Activated naive CD4-positive, alpha-beta T cell treated with anti-CD3 and anti-CD28 coated beads, Interleukin-2, amount 10 ng/mL, durations not matched to agents 7 days and 5 days (primary cell): ENCODE measurements at places on chromosomes 1 and 21.

DNA sequence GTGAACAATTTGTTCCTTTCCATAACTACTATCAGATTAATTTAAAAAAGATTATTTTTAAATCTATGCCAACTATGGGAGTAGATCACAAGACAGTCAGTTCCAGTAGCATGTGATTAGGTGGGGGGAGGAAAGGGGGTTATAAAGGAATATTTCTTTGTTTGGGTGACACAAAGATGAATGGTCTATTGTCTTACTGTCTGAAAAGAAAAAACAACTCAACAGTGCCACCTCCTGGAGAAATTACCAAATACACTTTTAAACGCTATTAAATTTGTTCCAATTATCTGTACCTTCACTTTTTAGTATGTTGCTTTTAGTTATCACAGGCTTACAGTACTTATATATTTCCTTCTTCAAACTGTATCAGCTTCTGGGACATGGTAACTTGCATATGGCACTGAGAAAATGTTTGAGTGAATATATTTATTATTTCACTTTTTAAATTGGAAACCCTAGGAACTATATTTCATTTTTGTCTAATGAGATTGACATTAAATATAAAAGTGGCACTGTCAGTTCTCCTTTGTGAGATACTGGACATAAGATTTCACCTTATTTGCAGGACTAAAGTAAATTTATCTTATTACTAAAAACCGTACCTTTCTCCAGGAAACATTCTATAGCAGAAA is 1.7 kb upstream of the SORT1 start:
- DNase-seq, result no peak
- H3K4me1 ChIP-seq, result peaks cover 15% of the 10 kb centered on the region
- no peak overlapping the region for H3K27ac ChIP-seq
- H3K4me3 ChIP-seq, result no peak overlapping the region

DNA sequence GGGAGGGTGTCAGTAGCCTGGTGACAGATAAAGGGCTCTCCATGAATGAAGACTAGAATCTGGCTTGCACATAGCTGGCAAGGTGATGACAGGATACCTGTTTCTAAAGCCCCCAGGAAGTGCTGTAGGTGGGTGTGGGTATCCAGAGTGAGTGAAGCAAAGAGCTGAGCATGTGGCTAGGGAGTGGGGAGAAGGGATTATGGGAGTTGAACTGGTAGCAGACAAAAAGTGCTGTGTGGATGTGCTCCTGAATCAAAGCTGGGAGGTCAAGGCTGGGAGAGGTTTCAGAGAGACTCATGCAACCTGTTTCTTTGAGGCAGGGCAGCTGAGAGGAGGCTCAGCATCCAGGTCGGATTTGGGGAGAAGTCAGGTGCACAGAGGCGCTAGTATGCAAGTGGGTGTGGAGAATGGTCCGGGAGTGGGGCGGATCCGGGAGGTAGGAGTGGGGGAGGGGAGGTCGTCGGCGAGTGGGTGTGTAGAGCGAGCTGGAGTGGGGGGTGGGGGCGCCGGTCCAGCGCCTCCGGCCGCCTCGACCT is 600 bp downstream of the ASTN1 start:
- no peak for DNase-seq
- H3K36me3 ChIP-seq, result no peaks in the 10 kb centered on the region
- peaks cover 18% of the 10 kb centered on the region for H3K27me3 ChIP-seq
- no peak overlapping the region for H3K27ac ChIP-seq

- no peak for DNase-seq
- no peaks in the 10 kb centered on the region for H3K27me3 ChIP-seq
- no peak overlapping the region for H3K27ac ChIP-seq
- H3K36me3 ChIP-seq, result no peaks in the 10 kb centered on the region
These were observed 65.2 kb upstream of the TNR start for GRCh38 chr1:175808573-175808972.

GRCh38 chr1:159429074-159429861 is 2.7 kb upstream of the OR10J4 start:
- H3K27ac ChIP-seq, result no peak overlapping the region
- no peak for DNase-seq
- H3K36me3 ChIP-seq, result no peaks in the 10 kb centered on the region
- no peaks in the 10 kb centered on the region for H3K4me1 ChIP-seq
- H3K27me3 ChIP-seq, result no peaks in the 10 kb centered on the region

GRCh38 chr1:234934611-234935033 is 194.0 kb downstream of the TOMM20 start:
- no peak overlapping the region for H3K27ac ChIP-seq
- H3K4me1 ChIP-seq, result peaks cover 18% of the 10 kb centered on the region
- H3K36me3 ChIP-seq, result no peaks in the 10 kb centered on the region

GRCh38 chr1:227612658-227613057 is 49.3 kb downstream of the ZNF678 start:
- no peak for DNase-seq
- H3K4me1 ChIP-seq, result no peaks in the 10 kb centered on the region
- H3K4me3 ChIP-seq, result no peak overlapping the region
- H3K27me3 ChIP-seq, result no peaks in the 10 kb centered on the region
- peaks cover 13% of the 10 kb centered on the region for H3K36me3 ChIP-seq
- H3K27ac ChIP-seq, result no peak overlapping the region

DNA sequence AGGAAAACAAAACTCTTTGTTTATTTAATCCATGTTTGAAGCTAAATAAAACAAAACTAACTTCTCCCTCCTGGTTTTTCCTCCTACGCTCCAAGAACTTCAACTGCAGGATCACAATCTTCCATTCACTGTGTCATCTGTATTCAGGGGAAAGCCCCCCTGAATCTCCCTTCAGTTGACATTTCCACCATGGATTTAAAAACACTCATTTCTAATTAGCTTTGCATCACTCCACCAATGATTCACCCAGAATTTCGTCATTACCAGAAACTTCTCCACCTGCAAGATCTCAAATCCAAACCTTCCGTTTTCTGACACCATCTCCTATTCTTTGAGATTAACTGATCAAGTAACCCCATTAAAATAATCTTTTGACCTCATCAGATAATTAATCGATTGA is 10.9 kb upstream of the RGS5 start:
- no peaks in the 10 kb centered on the region for H3K36me3 ChIP-seq
- no peaks in the 10 kb centered on the region for H3K4me1 ChIP-seq

- H3K36me3 ChIP-seq, result peaks cover 20% of the 10 kb centered on the region
- H3K4me1 ChIP-seq, result peaks cover 30% of the 10 kb centered on the region
- peak overlapping the region; percentile 85 for H3K27ac ChIP-seq
- H3K4me3 ChIP-seq, result peak overlapping the region; percentile 95
- H3K27me3 ChIP-seq, result peaks cover 3% of the 10 kb centered on the region
These were observed 683 bp upstream of the DMAP1 start for GRCh38 chr1:44212355-44213221.

- H3K27me3 ChIP-seq, result no peaks in the 10 kb centered on the region
- H3K4me1 ChIP-seq, result peaks cover 49% of the 10 kb centered on the region
- H3K4me3 ChIP-seq, result no peak overlapping the region
- DNase-seq, result no peak
- H3K36me3 ChIP-seq, result peaks cover 71% of the 10 kb centered on the region
- no peak overlapping the region for H3K27ac ChIP-seq
These were observed 13.2 kb downstream of the KYAT3 start for GRCh38 chr1:88979054-88979748.

- no peak overlapping the region for H3K27ac ChIP-seq
- no peak for DNase-seq
- no peaks in the 10 kb centered on the region for H3K4me1 ChIP-seq
- peaks cover 2% of the 10 kb centered on the region for H3K36me3 ChIP-seq
These were observed 16.6 kb upstream of the DR1 start for GRCh38 chr1:93328809-93329760.

DNA sequence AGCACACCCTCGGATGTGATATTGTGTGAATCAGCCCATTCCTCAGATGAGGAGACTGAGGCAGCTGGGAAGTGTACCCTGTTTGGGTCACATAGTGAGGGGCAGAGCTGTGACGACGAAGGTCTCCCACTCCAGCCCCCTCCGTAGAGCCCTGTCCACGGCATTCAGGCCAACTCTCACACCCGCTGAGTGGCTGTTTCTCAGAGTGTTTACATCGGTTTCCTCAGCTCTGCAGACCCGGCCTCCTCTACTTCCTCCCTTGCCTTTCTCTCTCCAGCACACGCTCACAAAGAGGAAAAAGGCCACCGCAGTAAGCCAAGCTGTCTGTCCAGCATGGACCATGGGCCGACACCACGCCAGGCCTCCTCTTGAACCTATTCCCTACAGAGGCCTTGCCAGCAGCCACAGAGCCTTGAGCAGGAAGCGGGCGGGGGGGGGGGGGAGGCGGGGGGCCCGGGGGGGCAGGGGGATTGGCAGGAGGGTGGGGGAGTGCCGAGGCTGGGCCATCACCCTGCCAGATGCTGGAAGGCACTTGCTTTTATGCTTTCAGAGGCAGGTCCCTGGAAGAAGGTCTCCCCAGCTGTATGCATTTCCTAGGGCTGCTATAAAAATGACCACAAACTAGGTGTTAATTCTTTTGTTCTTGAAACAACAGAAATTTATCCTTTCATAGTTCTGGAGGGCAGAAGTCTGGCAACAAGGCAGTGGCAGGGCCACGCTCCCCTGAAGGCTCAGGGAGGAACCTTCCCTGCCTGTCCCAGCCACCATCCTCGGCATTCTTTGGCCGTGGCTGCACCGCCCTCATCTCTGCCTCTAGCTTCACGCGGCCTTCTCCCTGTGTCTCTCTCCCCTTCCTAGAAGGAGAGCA is 178.4 kb downstream of the PSMG1 start:
- H3K4me3 ChIP-seq, result no peak overlapping the region
- H3K4me1 ChIP-seq, result peaks cover 23% of the 10 kb centered on the region
- peaks cover 18% of the 10 kb centered on the region for H3K27me3 ChIP-seq
- H3K27ac ChIP-seq, result peak overlapping the region; percentile 75

DNA sequence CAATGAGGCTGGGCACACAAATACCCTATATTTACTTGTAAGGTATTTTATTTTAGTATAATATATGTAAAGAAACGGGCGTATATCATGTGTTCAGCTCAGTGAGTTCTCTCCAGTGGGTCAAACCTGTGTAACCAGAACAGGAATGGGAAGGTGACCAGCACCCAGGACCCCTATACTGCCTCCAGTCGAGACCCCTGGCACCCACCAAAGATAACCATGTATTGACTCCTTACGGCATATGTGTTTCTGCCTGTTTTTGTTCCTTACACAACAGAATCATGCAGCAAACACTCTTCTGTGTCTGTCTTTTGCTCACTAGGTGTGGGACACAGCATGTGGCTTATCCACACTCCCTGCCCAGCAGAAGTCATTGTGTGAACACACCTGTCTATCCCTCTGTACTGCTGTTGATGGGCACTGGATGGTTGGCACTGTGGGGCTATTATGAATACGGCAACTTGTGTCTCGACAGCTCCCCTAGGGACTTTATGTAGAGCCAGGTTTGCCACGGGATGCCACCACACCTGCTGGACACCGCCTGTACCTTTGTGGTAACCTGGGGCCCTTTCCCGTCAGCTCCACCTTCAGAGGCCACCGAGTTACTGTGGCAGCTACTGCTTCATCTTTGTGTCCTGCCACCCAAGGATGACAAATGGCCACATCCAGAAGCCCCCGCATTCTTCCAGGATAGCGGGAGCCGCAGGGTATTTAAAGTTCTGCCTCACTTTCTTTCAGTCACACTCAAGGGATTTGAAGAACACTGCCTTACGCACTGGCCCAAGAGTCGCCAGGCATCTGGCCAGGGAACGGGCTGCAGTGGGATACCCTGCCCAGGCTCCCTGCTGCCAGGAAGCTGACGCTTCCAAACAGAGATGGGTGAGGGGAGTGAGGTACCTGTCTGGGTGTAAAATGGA is 23.5 kb upstream of the C2CD2 start:
- H3K27ac ChIP-seq, result no peak overlapping the region
- no peak overlapping the region for H3K4me3 ChIP-seq
- peaks cover 3% of the 10 kb centered on the region for H3K36me3 ChIP-seq
- no peak for DNase-seq

DNA sequence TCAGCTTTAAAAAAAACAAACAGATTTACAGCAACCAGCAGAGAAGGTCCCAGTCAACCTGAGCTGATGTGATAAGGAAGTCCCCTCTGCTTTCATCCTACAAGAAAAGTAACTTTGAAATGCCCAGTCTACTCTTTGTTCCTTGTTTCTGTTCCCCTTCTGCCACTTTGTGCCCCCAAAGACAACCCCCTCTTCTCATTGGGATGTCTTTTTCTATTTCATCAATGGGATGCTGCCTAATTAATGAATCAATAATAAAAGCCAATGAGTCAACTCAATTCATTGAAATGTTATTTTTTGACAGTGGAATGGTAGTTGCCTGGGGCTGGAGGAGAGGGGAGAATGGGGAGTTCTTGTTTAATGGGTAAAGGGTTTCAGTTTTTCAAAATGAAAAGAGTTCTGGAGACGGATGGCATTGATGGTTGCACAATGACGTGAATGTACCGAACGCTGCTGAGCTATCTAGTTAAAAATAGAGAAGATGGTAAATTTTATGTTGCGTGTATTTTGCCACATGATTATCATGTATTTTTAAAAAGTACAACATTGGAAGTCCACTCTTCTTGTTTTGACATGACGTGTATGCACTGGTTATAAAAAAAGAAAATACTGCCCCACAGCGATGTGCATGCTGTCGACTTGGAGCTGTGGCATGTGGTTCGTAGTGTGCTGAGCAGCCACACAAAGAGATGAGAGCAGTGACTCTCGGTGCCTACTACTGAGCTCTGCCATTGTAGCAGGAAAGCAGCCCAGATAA is 22.4 kb upstream of the PADI2 start:
- no peaks in the 10 kb centered on the region for H3K4me1 ChIP-seq
- no peak overlapping the region for H3K4me3 ChIP-seq
- peaks cover 16% of the 10 kb centered on the region for H3K27me3 ChIP-seq
- no peaks in the 10 kb centered on the region for H3K36me3 ChIP-seq
- H3K27ac ChIP-seq, result no peak overlapping the region

- H3K36me3 ChIP-seq, result peaks cover 43% of the 10 kb centered on the region
- peaks cover 34% of the 10 kb centered on the region for H3K4me1 ChIP-seq
- DNase-seq, result no peak
- peaks cover 5% of the 10 kb centered on the region for H3K27me3 ChIP-seq
- H3K27ac ChIP-seq, result peak overlapping the region; percentile 79
These were observed 1.4 kb downstream of the MOV10 start for GRCh38 chr1:112675728-112676381.

GRCh38 chr1:232707142-232707541 is 77.2 kb upstream of the SIPA1L2 start:
- no peak for DNase-seq
- H3K36me3 ChIP-seq, result no peaks in the 10 kb centered on the region
- no peak overlapping the region for H3K4me3 ChIP-seq
- H3K27me3 ChIP-seq, result no peaks in the 10 kb centered on the region
- no peak overlapping the region for H3K27ac ChIP-seq

- peak; percentile 45 for DNase-seq
- peaks cover 99% of the 10 kb centered on the region for H3K4me1 ChIP-seq
- peak overlapping the region; percentile 99 for H3K27ac ChIP-seq
- no peaks in the 10 kb centered on the region for H3K27me3 ChIP-seq
- H3K36me3 ChIP-seq, result peaks cover 76% of the 10 kb centered on the region
These were observed 6.8 kb downstream of the LAPTM5 start for GRCh38 chr1:30750731-30751291.
